Myocyte (in vitro differentiated cells): ENCODE measurements at places on chromosomes 4 and X. TPM values are rescaled to one million over a fixed set of nuclear protein-coding genes. Genes with fewer than 3 reads are reported as not detected.

Gene AWAT2
- not detected in 2 replicates for total RNA-seq

Gene GRSF1
- total RNA-seq = 194 and 204 TPM in 2 replicates

Gene SPACA5
- total RNA-seq = not detected in 2 replicates

Gene DUSP9
- not detected in 2 replicates for total RNA-seq

Gene CT45A2
- total RNA-seq = not detected in 2 replicates
